Motor neuron (in vitro differentiated cells): ENCODE measurements at places on chromosomes 1 and 21.

GRCh38 chr1:78672428-78672827, 22.8 kb downstream of the IFI44 start:
- ATAC-seq = no peak

GRCh38 chr1:111705841-111706240, 33.4 kb downstream of the INKA2 start:
- no peak for ATAC-seq

- no peak for ATAC-seq
These were observed 11.1 kb upstream of the KCNE1 start for GRCh38 chr21:34523019-34523555.

GRCh38 chr1:145736191-145736590, 16.9 kb downstream of the CD160 start:
- ATAC-seq = no peak

DNA sequence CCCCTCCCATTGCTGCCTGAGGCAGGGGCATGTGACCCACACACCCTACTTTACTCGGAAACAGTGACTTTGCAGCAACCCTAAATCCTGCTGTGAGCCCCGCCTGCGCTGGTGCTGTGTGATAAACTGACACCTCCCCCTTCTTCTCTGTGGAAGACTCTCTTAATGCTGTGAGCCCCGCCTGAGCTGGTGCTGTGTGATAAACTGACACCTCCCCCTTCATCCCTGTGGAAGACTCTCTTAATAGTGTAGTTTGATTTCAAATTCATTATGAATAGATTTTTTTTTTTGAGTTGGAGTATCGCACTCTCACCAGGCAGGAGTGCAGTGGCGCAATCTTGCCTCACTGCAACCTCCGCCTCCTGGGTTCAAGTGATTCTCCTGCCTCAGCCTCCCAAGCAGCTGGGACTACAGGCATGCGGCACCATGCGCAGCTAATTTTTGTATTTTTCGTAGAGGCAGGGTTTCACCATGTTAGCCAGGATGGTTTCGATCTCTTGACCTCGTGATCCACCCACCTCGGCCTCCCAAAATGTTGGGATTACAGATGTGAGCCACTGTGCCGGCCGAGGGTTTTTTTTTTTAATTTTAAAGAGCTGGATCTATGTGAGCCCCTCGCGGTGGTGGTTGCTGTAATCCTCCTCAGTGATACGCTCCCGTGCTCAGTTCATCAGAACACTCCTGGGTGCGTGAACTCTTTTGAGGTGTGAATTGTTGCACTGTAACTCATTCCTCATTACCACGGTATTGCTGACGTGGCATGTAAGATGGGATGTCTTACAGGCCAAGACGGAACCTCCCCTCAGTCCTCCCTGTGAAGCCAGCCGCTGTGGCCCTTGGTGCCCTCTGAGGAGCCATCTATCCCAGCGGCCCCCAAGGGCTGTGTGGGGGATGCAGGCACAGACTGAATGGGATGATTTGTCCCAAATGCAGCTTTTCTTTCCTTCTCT, 60.3 kb downstream of the GALNT2 start:
- ATAC-seq = peak; percentile 76

DNA sequence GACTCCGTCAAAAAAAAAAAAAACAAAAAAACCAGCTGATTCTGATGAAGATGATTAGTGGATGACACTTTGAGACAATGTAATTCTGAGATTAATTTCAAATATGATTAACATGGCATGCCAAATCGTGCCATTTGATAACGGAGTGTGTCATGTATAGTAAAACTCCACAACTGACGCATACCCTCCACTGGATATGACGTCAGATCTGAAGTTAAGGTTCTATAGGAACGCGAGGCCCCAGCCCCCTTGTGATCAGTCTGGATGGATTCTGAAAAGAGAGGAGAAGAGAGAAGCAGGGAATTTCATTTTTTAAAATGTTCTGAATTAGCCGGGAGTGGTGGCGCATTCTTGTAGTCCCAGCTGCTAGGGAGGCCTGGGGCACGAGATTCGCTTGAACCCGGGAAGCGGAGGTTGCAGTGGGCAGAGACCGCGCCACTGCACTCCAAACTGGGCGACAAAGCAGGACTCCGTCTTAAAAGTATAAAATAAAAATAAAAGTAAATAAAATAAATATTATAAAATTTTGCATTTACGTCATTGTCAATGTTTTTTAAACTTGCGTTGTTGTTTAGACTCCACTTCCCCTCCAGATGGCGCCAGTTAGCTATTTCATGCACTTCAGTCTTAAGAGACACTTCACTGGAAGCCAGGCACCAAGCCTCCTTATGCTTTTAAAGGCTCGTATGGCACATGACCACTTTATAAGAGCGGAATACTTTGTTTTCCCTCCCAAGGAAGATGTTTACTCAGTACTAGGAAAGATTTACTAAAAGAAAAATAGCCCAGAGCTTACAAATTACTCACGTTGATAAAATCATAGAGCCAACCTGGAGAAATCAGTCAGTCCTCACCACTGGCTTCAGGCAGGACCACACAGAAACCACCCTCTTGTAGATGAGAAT, 65.5 kb downstream of the UBE2U start:
- ATAC-seq = peak; percentile 84

DNA sequence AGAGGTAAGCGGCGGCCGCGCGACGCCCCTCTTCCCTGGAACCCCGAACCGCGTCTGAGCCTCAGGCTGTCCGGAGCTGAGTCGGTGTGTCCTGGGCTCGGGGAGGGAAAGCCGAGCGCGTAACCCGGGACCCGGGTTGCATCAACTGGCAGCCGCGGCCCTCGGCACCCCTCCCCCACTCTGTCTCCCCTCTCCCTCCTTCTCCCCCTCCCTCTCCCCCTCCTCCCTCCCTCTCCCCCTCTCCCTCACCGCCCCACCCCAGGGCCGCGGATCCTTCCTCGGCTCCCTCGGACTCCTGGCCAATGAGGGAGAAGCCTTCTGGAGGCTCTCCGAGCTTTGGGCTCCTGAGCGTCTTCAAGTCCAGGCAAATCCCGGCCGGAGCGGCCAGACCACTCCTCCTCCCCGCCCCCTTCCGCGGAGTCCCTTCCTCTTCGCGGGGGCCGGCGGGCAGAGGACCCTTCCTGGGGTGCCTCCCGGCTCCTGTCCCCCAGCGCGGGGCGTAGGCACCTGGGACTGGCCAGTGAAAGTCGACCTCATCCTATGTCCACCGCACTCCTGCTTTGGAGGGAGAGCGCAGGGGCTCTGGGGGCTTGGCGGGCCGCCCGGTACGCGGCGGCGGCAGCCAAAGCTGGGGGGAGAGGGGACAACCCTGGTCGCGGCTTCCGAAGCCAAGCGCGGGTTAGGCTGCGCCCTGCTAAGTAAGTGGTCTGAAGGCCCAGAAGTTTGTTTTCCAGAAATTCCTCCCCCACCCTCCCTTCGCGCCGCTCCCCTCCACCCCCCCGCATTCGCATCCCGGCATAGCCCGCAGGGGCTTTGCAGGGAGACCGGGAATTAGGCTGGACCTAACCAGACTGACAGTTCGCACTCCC, 850 bp downstream of the SESN2 start:
- peak; percentile 47 for ATAC-seq

GRCh38 chr1:84861988-84862644, 30.9 kb downstream of the LPAR3 start:
- ATAC-seq = no peak

DNA sequence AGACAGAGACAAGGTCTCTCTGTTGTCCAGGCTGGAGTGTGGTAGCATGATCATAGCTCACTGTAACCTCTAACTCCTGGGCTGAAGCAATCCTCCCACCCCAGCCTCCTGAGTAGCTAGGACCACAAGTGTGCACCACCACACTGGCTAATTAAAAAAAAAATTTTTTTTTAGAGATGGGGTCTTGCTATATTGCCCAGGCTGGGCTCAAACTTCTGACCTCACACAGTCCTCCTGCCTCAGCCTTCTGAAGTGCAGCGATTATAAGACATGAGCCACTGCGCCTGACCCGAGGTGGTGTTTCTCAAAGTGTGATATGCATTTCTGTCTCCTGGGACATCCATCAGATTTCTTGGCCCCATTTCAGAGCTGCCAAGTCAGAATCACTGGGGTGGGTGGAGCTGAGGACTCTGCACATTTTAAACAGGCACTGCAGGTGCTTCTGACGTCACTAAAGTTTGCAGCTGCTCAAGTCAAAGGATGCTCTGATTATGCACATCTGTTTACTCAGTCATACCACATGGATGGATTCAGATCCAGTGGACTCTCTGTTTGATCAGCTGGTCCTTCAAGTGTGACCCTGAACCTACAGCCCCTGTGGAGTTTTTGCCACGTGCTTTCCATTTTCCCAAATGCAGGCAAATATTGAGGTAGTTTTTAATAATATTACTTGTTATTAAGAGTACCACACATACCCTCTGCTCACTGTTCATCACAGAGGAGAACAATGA, 21.4 kb downstream of the TGFB2 start:
- peak; percentile 78 for ATAC-seq

DNA sequence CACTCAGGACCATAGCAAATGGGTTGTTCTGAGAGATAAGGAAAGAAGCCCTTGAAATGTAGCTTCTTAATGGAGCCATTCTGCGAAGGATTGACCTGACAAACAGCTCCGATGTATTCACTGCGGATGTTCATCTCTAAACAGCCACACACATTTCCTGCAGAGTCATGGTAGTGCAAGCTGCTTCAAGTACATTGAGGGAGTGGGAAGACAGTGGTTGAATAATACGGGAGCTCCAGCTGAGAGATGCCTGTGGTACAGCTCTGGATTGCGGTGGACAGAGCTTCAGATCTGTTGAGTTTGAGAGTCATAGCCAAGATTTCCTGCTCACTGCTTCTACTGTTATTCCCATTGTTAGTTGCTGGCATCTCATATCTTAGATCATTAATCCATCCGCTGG, 86.6 kb downstream of the ZBTB18 start:
- no peak for ATAC-seq

DNA sequence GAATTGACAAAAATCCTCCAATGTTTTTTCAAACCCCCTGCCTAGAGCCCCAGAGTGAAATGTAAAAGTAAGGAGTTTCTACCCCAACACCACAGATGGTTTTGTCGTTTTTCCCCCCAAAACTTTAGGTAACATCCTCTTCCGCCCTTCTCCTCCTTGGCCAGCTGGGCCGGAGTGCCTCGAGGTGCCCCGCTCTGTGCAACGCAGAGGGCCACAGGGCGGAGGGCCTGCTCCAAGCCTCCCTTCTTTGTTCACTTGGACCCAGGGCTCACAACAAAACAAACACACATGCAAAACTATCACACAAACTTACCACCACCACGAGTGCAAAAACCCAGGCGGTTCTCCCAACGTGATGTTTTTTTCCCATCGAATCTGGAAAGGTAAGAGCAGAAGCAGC, 1.9 kb downstream of the SSBP3 start:
- ATAC-seq = no peak

GRCh38 chr21:45029948-45030681, 44.3 kb upstream of the ADARB1 start:
- peak; percentile 25 for ATAC-seq

GRCh38 chr1:212951126-212951946, 995 bp downstream of the VASH2 start:
- no peak for ATAC-seq

- ATAC-seq = no peak
These were observed 384.3 kb downstream of the NTNG1 start for GRCh38 chr1:107525145-107525544.

GRCh38 chr1:220331318-220331717, 59.1 kb upstream of the RAB3GAP2 start:
- ATAC-seq = no peak

- no peak for ATAC-seq
These were observed 6.1 kb downstream of the PCSK9 start for GRCh38 chr1:55045430-55045829.

DNA sequence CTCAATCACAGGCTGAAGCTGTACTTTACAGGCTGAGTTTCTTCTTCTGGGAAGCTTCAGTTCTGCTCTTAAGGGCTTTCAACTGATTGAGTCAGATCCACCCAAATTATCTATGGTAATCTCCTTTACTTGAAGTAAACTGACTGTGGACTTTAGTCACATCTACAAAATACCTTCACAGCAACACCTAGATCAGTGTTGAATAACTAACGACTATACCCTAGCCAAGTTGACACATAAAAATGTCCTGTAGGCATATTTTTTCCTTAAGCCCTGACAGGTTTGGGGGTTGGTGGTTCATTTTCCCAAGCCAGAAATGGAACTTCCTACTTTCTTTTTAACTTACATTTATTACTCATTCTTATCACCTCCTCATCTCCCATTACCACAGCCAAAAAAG, 42.9 kb upstream of the PRKACB start:
- ATAC-seq = no peak

DNA sequence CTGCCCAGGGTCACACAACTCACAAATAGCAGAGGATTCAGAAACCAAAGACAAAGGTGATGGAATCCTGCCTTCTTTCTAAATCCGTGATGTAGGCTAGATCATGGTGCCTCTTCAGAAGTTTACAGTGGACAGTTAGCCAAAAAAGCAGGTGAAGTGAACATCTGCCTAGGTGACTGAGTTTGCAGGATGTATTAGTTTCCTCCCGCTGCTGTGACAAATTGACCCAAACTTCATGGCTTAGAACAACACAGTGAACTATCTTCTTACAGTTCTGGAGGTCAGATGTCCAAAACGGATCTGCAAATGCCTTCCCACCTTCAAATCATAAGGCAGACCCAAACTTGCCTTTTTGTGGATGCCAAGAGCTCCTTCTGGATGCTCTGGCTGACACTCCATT, 3.2 kb upstream of the TMEM51 start:
- ATAC-seq = no peak

DNA sequence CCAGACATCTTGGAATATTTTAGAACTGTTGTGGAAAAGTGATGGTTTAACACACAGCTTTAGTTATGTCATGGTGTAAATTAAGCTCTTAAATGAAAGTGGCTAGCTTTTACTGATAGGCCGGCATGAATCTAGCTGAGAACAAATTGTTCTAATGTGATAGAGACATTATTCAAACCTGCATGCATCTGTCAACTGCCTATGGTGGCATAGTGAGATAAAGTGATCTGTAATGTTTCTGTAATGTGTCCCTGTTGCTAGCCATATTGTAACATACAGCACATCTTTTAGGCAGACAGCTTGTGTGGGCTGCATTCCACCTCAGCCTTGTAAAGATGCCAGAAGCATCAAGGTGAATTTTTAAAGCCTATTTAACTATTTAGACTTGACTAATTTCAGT, 16.0 kb downstream of the LRIG2 start:
- peak; percentile 80 for ATAC-seq

- no peak for ATAC-seq
These were observed 143.7 kb downstream of the PCNX2 start for GRCh38 chr1:233151861-233152260.

DNA sequence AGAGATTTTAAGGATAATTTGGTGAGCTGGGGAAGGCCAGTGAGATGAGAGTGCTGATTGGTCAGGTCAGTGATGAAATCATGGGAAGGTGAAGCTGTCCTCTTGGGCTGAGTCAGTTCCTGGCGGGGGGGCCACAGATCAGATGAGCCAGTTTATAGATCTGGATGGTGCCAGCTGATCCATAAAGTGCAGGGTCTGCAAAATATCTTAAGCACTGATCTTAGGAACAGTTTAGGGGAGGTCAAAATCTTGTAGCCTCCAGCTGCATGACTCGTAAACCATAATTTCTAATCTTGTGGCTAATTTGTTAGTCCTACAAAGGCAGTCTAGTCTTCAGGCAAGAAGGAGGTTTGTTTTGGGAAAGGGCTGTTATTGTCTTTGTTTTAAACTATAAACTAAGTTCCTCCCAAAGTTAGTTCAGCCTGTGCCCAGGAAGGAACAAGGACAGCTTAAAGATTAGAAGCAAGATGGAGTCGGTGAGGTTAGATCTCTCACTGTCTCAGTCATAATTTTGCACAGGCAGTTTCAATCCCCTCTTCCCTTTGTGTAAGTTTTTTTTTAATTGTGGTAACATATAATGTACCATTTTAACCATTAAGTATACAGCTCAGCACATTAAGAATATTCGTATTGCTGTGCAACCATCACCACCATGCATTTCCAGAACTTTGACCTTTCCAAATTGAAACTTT, 39.4 kb downstream of the PTAFR start:
- ATAC-seq = no peak

- no peak for ATAC-seq
These were observed 190.7 kb upstream of the KIAA0040 start for GRCh38 chr1:175383239-175383638.
